Stimulated activated CD8-positive, alpha-beta memory T cell treated with anti-CD3 and anti-CD28 coated beads, Interleukin-15, amount 100 ng/mL, for 24 hours (primary cell): ENCODE measurements at places on chromosomes 4 and X.
A peak's percentile ranks its signal among the peaks of the same experiment; 100 is the strongest.

DNA sequence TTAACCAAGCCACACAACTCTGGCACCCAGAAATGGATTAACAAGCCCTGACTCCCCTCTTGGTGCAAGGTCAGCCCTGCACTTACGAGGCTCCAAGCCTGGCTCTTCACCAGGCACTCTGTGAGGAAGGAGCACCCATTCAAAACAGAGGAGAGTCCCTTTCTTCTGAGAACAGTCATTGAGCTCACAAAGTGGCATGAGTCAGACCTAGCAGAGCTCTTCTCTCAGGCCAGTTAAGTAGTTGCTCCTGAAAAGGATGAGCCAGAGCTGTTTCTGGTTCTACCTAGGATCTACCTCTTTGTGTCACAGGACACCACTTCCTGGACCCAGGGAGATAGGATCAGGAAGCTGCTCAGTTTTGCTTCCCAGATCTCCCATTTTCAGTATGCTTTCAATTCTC lies 48.2 kb downstream of the EVC2 start:
- DNase-seq = no peak

DNA sequence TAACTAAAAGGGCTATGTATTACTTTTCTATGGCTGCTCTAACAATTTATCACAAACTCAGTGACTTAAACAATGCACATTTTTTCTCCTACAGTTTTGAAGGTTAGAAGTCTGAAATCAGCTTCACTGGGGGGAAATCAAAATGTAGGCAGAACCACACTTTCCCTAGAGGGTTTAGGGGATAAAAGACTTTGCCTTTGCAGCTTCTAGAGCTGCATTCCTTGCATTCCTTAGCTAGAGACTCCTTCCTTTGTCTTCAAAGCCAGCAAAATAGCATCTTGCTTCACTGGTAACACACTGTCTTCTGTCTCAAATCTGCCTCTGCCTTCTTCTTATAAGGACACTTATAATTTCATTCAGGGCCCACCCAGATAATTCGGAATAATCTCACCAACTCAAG lies 152.4 kb upstream of the SPIN4 start:
- no peak for DNase-seq

DNA sequence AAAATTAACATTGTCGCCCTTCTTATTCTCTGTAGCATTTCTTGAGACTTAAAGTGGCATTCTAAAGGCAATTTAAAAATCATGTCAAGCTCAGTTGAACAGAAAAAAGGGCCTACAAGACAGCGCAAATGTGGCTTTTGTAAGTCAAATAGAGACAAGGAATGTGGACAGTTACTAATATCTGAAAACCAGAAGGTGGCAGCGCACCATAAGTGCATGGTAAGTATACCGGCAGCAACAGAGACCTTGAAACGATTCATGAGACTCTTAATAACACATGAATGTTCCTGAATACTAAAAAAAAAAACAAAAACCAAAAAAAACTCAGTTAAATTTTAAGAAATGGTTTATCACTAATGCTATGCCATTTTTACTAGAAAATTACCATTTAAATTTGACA lies 82.4 kb upstream of the HPRT1 start:
- DNase-seq = no peak

DNA sequence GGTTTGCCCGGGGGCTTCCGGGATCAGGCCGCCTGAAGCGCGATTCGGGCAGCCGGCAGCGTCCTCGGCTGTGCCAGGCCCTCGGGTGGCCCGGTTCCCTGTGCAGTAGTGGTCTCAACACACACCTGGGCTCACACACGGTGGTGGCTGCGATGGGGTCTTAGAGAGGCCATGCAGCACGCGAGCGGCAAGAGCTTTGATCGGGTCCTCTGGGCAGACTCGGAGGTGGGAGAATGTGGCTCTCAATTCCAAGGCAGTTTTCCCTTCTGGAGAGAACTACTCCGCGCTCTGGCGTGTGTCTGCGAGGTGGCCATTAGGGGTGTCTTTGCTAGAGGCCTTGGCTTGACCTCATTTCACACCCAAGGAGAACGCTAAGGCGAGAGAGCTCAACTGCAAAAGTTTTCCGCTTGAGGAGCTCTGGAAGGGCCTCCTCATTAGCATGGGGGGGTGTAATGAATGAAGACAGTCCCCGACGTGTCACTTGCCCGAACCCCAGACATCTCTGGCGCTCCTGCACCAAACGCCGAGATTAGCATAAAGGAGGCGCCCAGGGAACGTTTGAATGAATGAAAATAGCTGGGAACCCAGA lies 771 bp upstream of the RBPJ start:
- peak; percentile 15 for DNase-seq

- DNase-seq = no peak
These were observed 50.3 kb downstream of the GASK1B start for GRCh38 chr4:158122501-158122900.

- DNase-seq = no peak
These were observed 66.8 kb upstream of the AFAP1 start for GRCh38 chr4:8006471-8006870.

GRCh38 chrX:131630534-131630933 lies 86.7 kb downstream of the OR13H1 start:
- DNase-seq = no peak

DNA sequence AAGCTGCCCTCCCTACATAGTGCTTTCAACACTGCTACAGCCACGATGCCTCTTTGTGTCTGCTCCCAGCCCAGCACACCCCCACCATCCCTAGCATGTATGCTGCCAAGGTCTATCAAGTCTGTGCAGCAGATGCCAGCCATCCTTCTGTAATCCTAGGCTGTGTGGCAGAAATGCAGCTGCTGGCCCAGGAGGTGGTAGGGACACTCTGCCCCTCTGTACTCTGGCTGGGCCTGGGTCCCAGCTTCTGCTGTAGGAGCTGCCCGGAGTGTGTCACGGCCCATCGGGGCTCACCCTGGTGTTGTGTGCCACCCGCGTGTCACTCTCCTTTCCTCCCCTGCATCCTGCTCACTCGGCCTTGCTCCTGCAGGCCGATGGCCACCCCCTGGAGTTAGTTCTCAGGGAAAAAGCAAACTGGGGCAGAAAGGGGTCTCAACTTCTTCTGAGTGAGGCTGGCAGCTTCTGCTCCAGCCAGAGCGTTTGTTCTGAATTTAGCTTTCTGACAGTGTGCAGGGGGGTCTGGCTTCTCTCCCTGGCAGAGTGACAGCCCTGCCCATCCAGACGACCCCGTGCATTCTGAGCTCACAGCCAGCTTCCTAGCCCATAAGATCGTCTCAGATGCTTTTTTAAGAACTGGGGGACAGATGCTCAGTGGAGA lies 22.7 kb downstream of the PSAPL1 start:
- no peak for DNase-seq

- no peak for DNase-seq
These were observed 61.5 kb upstream of the TBL1X start for GRCh38 chrX:9403374-9403773.

GRCh38 chrX:148903176-148903575 lies 402.8 kb downstream of the AFF2 start:
- DNase-seq = no peak

DNA sequence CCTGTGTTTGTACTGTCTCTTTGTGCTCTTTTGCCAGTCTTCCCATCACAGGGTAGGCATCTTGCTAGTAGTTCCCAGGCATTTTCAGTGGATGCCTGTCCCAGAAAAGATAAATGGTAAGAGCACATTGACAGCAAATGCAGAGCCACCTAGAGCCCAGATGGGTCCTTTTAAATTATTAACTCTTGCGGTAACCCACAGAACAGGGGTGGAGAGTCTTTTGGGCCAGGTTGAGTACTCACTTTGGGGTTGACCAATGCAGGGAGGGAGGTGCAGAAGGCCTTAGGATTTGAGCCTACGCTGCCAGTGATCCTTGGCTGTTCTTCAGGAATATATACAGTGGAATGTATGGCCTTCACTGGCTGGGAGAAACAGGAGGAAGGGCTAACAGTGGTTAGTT lies 173.8 kb downstream of the MSN start:
- DNase-seq = no peak

- DNase-seq = no peak
These were observed 35.5 kb downstream of the CCNI start for GRCh38 chr4:77040270-77040669.

DNA sequence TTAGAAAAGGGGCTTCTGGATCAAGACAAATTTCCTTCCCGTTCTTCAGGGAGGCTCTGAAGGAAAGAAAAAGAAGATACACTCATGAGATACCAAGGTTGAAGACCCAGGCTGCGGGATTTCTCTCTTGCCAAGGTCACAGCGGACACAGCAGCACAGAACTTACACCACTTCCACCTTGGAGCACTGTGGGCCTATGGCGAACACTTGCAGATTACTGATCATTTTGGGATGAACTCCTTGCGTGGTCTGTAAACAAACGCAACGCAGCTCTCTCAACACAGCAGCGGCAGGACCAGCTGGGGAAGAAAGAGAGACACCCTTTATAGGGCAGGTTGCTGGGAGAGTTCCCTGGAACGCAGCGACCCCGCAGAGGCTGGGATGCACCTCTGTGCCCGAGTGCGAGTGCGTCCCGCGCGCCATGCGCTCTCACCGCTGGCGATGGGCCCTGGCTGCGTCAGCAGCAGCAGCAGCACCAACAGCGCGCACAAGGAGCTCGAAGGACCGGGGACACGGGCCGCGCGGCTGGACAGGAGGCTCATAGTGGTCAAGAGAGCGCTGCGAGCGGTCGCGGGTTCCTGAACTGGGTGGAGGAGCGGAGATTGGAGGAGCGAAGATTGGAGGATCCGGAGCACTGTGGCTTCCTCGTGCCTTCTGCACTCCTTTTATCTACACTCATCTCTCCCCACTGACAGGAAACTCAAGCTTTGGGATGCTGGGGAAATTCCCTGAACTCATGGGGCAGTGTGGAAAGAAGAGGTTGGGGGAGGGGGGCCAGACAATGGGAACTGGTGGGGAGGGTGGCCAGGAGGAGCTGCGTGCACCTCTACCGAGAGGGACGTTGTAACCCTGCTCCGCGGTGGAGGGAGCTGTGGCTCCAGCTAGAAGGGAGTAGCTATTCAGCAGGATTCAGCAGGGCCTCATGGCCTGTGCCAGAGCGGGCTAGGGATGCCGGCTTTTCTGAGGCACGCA lies at the start of gene CXCL5:
Gene CXCL5 (minus strand): TSS at position 638 of the 972 bp plus-strand sequence. CDS start 96 bp downstream, at position 542.
- DNase-seq = no peak

DNA sequence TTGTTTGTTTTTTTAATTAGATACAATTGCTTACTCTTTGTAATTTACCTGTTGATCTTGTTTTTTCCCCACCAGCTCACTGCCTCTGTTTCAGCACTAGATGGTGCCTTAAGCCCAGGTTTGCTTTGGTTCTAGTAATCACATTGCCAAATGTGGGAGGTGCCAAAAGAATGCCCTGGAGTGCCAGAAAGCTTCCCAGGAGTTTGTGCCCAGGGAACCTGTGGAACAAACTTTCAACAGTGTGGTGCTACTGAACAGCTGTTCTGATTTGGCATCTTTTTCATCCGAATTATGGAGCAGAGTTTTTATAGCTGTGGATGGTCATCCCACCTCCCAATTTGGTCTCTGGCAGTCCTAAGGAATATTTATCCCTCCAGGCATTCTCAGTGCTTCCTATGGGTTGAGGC lies 1000.7 kb downstream of the STIM2 start:
- no peak for DNase-seq

DNA sequence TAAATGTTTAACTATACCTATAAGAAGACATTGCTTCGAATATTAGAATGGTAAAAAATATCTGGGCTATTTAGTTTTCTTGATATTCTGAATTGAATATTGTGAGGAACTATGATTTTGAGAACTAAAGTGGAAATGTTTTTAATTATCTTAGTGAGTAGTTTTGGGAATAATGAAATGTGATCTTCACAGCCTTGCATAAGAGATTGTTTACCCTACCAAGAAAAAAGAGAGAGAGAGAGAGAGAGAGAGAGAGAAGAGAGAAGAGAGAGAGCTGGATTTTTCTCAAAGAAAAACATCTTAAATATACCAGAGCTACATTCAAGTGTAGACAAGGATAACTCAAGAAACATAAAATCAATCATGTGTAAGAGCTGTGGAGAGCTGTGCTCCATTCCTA lies 148.7 kb upstream of the MAD2L1 start:
- DNase-seq = no peak

- no peak for DNase-seq
These were observed 229.7 kb upstream of the GALNT7 start for GRCh38 chr4:172938870-172939269.

- DNase-seq = no peak
These were observed 248.0 kb upstream of the KCNIP4 start for GRCh38 chr4:22196551-22196950.

DNA sequence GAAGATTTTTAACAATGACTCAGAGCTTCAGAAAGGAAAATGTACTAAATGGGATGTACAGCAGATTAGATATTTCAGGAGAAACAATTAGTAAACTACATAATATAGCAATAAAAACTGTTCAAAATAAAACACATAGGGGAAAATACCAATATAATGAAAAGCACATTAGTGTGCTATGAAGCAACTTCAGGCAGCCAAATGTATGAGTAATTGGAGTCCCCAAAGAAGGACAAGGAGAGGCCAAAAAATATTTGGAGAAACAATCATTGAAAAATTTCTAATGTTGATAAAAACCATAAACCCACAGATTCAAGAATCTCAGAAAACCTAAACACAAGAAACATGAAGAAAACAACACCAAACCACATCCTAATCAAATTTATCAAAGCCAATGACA lies 129.3 kb upstream of the CHRDL1 start:
- DNase-seq = no peak

- DNase-seq = no peak
These were observed 309.0 kb upstream of the PABPC4L start for GRCh38 chr4:134510544-134510943.

DNA sequence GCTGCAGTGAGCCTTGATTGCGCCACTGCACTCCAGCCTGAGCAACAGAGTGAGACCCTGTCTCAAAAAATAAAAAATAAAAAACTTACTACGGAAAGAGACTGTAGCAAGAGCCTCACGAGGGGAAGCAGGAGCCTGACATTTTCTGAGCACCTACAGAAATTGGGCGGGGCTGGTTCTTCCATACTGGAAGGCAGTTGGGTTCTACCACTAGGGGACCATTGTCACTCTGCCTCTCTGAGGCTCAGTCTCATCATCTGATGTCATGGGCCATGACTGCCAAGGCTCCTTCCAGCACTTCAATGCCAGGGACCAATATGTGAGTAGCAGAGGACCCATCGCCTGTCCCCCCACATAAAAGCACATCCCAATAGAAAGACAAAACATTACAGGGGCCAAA lies 8.2 kb downstream of the SH3KBP1 start:
- DNase-seq = no peak

- DNase-seq = no peak
These were observed 53.0 kb downstream of the TMEM154 start for GRCh38 chr4:152626790-152627189.

- no peak for DNase-seq
These were observed 134.5 kb downstream of the BTC start for GRCh38 chr4:74659576-74660411.

GRCh38 chr4:177492022-177492421 lies 49.8 kb upstream of the AGA start:
- DNase-seq = no peak

GRCh38 chr4:11908205-11908604 lies 479.5 kb upstream of the HS3ST1 start:
- no peak for DNase-seq

- no peak for DNase-seq
These were observed 38.9 kb downstream of the TBC1D9 start for GRCh38 chr4:140717313-140717712.
